ENCODE measurements at places on chromosomes 11 and 22. TPM values are rescaled to one million over a fixed set of nuclear protein-coding genes. Genes with fewer than 3 reads are reported as not detected.

The POLDIP3 gene
- total RNA-seq: 17.8 TPM

The PKDREJ gene
- total RNA-seq: not detected

The KCNK7 gene
- total RNA-seq: 0.30 TPM

The OR52J3 gene
- 0.30 TPM for total RNA-seq

The RGL4 gene
- not detected for total RNA-seq

The DBX1 gene
- total RNA-seq: not detected

The GPR137 gene
- 9.2 TPM for total RNA-seq

The RFPL2 gene
- total RNA-seq: not detected

The NEFH gene
- total RNA-seq: 0.59 TPM

The MPZL3 gene
- 0.89 TPM for total RNA-seq

The RELT gene
- total RNA-seq: 10.9 TPM

The KRTAP5-10 gene
- not detected for total RNA-seq

The UPB1 gene
- total RNA-seq: 0.30 TPM

All from smooth muscle cell of the umbilical artery (primary cell).